Adipocyte (in vitro differentiated cells): ENCODE measurements at places on chromosomes 16 and 17.
A peak's percentile ranks its signal among the peaks of the same experiment; 100 is the strongest.

GRCh38 chr17:51107778-51108177 is 12.9 kb downstream of the SPAG9 start:
- no peak for DNase-seq

- peak; percentile 88 for DNase-seq
These were observed 29.9 kb downstream of the DYNLL2 start for GRCh38 chr17:58112970-58113631.

GRCh38 chr17:8122422-8122923 is 1.4 kb downstream of the HES7 start:
- peak; percentile 77 for DNase-seq

- DNase-seq, result no peak
These were observed 18.0 kb downstream of the KLHDC4 start for GRCh38 chr16:87747626-87748414.

DNA sequence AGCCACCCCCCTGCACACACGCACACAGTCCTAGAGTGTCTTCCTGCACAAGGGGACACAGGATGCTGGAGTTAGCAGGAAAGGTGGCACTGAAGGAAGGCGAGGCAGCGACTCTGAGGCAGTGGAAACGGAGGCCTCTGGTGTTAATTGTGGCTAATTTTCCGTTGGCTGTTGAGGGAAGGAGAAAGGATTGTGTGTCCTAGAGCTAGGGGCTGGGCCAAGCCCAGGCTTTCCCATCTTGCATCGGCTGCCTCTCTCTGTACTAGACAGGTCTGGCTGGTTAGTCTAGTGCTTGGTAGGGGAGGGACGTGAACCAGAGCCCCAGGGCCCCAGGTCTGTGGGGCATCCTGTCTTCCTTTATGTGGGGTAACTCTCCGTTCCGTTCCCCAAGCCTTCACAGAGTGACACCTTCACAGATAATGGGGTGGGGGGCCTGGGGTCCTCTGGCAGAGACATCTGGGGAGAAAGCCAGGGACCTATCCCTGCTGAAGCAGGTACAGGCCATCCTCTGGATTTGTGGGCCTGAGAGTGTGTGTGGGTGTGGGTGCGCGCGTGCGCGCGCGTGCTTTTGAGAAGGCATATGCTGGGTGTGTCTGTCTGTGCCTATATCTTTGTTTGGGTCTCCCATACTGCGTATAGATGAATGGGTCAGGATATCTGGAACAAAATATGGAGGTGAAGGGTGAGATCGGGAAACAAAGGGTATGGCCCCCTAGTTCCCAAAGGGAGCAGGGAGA is at the start of gene CHD3:
CHD3 (plus strand) TSS at position 606 of the 737 bp plus-strand sequence. CDS start 212 bp downstream, outside the sequence.
- DNase-seq, result peak; percentile 53

GRCh38 chr16:89861648-89862047 is 11.7 kb upstream of the TCF25 start:
- no peak for DNase-seq

- DNase-seq, result no peak
These were observed 28.2 kb downstream of the MAP1LC3B start for GRCh38 chr16:87420026-87421002.

DNA sequence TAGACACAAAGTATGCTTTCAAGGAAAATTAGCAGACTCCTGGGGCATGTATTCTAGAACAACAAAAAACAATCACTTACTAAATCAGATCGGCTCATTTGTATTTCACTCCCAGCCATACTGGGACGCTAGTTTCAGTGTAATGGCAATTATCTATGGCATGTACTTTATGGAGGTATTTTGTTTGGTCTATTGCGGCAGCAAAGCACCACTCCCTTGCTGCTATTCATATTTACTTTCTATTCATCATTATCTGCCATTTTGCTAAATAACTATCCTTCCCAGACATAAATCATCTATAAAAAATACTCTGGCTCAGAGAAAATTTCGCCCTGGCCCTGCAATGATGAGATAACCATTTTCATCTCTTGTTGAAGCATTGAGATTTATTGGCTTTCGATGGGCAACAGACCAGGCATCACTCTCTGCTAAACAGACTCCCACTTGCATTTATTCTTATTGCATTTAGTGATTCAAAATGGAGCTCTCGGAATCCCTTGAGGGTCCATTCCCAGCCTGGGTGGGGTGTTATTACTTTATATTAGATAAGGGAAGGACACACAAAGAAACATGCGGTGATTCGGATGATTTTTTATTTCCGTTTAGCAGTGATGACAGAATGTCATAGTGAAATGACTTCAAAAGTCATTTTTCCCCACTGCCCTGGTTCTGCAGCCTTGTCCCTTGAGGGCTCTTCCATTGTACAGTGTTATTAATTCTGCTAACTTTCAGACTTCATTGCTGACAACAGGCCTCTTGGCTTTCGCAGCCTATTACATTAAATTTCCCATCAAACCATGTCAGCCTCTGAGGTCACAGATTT is 225.8 kb downstream of the IRX3 start:
- DNase-seq, result no peak

DNA sequence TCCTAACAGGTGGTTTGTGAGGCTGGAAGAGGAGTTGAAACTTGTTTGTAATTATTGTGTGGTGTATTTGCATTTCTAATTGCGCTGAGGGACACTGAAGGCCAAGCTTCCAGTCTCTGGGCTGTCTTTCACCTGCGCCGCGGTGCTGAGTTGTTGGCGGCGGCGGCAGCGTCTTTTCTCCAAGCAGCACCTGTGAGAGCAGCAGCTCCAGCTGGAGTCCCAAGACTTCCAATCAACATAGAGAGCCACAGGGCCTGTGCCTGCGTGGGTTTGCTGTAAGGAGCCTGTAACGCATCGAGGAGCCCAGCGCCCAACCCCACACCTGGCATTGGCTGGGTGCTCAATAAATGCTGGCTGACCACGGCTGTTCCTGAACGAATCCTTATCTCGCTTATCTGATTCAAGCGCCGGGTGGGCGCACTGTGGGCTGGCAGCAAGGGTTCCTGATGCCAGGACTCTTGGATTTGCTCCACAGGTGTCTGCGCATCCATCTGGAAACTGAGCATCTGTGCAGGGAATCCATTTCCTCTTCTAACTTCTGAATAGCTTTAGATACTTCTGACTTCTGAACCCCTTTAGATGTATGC is 138.1 kb downstream of the ASIC2 start:
- DNase-seq, result no peak

GRCh38 chr16:27485811-27486210 is 63.9 kb downstream of the GTF3C1 start:
- no peak for DNase-seq

- DNase-seq, result no peak
These were observed 238.7 kb upstream of the TOX3 start for GRCh38 chr16:52785653-52786052.

DNA sequence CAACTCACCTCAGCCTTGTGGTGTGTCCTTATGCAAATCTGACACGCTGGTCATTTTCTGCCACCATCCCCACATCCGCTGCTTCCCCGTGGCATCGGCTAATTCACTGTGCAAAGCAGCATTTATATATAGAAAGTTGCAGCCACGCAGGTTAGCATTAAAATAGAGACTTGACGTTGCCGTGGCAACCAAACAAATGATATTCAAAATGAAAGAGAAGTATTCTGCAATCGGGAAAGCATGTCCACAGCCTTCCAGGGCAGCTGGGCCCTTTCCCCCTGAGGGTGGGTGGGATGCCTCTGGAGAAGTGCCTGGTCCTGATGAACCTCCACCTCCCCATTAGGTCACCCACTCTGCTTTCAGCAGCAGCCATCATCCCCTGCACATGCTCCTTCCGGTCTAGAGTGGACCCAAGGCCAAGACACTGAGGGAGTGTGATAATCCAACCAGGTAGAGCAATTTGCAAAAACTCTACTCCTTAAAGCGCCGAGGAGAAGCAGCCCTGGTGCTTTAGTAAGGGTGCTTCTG is 138.7 kb downstream of the GAS7 start:
- DNase-seq, result peak; percentile 50

DNA sequence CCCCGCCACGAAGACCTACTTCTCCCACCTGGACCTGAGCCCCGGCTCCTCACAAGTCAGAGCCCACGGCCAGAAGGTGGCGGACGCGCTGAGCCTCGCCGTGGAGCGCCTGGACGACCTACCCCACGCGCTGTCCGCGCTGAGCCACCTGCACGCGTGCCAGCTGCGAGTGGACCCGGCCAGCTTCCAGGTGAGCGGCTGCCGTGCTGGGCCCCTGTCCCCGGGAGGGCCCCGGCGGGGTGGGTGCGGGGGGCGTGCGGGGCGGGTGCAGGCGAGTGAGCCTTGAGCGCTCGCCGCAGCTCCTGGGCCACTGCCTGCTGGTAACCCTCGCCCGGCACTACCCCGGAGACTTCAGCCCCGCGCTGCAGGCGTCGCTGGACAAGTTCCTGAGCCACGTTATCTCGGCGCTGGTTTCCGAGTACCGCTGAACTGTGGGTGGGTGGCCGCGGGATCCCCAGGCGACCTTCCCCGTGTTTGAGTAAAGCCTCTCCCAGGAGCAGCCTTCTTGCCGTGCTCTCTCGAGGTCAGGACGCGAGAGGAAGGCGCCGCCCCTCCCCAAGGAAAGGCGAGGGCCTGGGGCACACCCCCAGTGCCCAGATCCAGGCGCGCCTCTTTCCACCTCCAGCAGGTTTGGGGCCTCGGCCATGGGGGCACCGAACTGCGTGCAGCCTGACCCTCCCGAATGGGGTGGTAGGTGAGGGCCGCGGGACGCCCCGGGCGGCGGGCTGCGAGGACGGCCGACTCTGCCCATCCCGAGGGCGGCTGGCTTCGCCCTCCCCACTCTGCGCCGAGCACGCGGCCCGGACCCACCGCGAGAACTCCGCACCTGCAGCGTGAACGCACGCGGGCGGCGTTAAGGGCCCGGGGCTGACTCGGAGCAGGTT is 664 bp downstream of the HBQ1 start:
- DNase-seq, result peak; percentile 82

GRCh38 chr16:20153444-20153843 is 79.8 kb upstream of the GPR139 start:
- no peak for DNase-seq

GRCh38 chr17:81245024-81245664 is 6.0 kb downstream of the NDUFAF8 start:
- no peak for DNase-seq

GRCh38 chr16:53112015-53112414 is 57.2 kb downstream of the CHD9 start:
- DNase-seq, result no peak

GRCh38 chr17:13582776-13583547 is 18.8 kb downstream of the HS3ST3A1 start:
- DNase-seq, result no peak

GRCh38 chr16:24984903-24985675 is 30.1 kb downstream of the ARHGAP17 start:
- no peak for DNase-seq

DNA sequence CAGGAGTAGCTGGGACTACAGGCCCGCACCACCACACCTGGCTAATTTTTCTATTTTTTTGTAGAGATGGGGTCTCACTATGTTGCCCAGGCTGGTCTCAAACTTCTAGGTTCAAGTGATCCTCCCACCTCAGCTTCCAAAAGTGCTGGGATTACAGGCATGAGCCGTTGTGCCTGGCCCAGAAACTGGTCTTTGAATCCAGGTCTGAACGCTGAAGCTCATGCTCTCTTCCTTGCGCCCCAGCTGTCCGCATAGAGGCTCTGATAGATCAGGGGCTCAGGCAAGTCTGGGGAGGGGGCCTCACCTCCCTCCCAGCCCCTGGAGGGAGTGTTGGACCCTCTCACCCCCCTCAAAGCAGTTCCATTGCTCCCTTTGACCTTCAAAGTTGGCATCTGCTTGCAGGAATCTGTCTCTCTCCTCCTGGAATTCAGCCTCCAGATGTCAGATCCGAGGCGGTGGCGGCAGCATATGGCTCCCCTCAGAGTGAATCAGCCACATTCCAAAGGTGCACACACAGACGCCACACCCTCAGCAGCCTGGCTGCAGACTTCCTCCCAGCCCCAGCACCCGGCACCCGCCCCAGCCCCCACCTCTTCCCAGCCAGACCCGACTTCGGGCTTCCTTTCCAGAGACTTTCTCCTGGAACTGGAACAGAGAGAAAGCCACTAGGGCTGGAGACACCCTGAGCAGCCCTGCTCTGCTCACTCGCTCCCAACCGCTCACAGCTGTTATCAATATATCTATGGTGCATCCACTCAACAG is 16.9 kb upstream of the GLIS2 start:
- DNase-seq, result peak; percentile 94

- no peak for DNase-seq
These were observed 3.9 kb upstream of the BIRC5 start for GRCh38 chr17:78210111-78210510.

DNA sequence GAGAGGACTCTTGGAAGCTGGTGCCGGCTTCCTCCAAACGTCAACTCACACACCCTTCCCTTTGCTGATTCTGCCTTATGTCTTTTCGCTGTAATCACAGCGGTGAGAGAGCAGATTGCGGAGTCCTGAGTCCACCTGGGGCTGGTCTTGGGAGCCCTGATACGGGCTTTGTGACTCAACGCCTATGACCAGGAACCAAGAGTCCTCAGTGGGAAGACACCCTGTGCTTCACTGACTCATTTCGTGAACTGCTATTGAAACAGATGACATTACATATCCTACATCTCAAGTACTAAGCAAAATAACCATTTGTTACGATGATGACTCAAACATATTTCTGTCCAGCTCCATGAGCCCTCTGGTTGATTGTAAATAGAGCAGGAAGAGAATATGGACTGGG is 90.7 kb upstream of the CREBBP start:
- DNase-seq, result peak; percentile 70

- peak; percentile 37 for DNase-seq
These were observed 646 bp downstream of the KIF22 start for GRCh38 chr16:29790949-29791844.

- DNase-seq, result no peak
These were observed 114.3 kb upstream of the KCNJ16 start for GRCh38 chr17:69960755-69961154.

DNA sequence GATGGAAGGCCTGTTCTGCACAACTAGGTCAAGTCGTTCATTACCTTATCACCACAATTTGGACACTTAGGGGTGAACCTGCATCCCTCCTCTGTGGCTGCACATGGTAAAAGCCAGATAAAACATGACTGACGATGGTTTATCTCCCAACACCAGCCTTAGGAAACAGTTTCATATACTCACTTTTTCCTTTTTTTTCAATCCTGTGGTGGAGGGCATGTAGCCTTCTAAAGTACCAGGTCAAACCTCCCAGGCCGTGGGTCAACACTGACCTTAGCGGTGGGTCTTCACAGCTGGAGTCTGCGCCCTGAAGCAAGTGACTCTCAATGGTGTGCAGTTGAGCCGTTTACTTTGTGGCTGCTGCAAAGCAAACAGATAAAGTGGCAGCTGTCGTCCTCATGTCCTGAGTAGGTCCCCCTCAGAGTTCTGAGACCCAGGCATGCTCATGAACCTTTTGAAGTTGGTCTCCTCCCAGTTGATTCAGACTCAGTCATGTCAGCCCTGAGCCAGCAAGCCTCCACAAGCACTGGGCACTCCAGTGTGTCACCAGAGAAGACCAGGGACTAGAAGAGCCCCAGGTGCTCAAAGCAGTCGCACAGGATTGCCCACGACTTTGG is 5.9 kb downstream of the FAHD1 start:
- no peak for DNase-seq
